Activated T-helper 1 cell treated with anti-CD3 and anti-CD28 coated beads, Interleukin-2, amount 50 U/mL, for 16 hours (primary cell): ENCODE measurements at places on chromosomes 11 and 22.

GRCh38 chr11:45323601-45324249 is 37.6 kb upstream of the SYT13 start:
- no peak for DNase-seq

DNA sequence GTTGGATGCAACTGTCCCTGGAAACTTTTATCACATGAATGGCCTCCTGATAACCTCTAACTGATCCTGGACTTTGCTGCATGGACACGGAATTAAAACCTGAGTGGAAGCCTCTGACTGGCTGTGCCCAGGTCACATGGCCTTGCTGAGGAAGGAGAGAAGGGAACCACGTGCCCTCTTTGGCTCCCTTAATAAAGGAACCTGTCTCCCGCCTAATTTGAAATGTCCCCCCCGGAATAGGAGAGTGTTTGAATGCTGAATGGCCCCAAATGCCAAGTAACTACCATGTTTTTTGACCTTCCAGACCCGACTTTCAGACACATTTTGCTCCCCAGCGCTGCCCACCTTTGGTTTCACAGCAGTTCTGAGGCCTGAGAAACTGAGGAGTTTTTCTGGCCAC is 76.9 kb downstream of the ADAMTS15 start:
- DNase-seq = no peak

DNA sequence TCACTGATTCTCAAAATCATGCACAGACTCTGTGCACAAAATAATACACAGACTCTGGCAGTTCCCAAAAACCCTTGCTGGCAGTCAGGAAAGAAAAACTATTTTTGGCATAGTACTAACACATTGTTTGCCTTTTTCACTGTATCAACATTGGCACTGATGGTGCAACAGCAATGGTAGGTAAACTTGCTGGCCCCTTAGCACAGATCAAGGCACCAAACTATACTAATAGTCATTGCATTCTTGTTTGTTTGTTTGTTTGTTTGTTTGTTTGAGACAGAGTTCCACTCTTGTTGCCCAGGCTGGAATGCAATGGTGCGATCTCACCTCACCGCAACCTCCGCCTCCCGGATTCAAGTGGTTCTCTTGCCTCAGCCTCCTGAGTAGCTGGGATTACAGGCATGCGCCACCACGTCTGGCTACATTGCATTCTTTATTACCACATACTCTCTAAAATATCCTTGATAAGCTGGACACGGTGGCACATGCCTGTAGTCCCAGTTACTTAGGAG is 81.0 kb upstream of the SLC6A5 start:
- DNase-seq = no peak

- no peak for DNase-seq
Observed at GRCh38 chr11:134658481-134659225, 246.6 kb upstream of the B3GAT1 start.

DNA sequence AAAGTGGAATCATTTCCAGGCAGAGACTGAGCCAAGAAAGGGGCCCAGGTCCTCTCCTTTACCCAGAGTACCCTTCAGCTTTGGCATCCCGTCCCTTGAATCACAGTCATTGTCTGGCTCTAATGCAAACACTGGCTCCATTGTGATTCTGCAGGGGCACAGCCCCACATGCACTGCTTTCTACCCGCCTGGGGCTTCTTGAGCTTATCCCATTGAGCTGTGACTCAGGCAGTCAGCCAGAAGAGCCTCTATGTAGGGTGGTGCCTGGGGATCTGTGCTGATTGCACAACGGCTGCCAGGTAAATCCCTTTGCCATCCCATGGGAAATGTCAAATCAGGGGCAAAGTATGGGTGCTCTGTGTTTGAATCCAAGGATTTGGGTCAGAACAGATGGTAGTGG is 88.9 kb downstream of the RASSF10 start:
- DNase-seq = no peak

GRCh38 chr22:31750365-31751284 is 693 bp upstream of the PRR14L start:
- no peak for DNase-seq

DNA sequence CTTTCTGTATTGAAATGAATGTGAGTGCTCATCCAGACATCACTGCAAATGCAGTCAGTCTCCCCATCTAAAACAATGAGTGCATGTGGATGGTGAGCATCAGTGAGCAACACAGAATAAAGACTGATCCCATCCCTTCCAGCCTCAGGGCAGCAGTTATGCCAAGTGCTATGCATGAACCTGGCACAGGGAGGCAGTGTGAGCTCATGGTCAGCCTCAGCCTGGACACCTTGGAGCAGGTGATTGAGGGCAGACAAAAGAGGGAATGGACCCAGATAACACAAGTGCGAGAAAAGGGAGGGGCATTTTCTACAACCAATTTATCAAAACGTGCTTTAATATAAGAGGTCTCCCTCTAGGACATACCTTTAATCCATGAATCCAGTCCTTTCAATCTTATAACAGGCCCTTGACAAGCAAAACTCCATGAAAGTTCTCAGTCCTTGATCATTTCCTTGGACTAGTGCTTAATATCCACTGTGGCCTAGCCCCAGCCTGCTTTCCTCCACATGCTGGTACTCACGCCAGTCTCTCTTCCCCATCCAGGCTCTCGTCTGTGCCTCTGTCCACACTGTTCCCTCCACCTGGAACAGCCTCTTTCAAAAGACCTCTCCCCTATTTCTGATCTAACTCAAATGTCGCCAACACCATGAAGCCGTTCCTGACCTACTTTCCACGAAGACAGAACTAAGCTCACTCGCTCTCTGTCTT is 50.5 kb upstream of the LRRC55 start:
- no peak for DNase-seq

GRCh38 chr11:117376517-117376916 is 48.9 kb downstream of the CEP164 start:
- no peak for DNase-seq

DNA sequence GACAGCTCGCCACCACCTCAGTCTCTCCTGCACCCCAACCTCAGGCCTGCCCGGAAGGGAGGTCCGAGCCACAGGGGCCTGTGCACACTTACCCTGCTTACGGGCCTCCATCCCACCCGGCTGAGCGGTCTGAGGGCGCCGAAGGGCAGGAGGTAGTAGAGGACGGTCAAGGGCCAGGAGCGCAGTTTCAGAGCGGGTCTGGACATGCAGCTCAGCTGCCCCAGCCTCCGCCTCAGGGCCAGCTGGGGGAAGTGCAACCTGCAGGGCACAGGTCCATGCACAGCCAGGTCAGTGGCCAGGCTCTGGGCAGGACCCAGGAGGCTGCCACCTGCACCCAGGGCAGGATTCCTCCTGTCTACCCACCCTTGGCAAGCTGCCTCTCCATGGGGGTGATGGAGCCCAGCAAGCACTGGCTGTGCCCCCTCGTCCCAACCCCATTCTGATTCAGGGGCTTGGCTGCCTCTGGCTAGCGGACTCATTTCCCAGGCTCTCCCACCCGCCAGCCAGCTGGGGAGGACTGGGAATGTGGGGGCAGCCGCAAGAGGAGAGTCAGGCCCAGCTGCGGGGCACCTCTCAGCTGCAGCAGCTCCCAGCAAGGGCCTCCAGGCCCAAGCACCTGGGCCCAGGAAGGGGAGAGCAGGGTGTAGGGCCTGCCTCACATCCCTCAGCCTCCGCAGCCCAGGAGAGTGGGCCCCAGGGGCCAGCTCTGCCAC is 38.3 kb downstream of the PISD start:
- no peak for DNase-seq

- DNase-seq = no peak
Observed at GRCh38 chr11:24084956-24085355, 411.9 kb upstream of the LUZP2 start.

DNA sequence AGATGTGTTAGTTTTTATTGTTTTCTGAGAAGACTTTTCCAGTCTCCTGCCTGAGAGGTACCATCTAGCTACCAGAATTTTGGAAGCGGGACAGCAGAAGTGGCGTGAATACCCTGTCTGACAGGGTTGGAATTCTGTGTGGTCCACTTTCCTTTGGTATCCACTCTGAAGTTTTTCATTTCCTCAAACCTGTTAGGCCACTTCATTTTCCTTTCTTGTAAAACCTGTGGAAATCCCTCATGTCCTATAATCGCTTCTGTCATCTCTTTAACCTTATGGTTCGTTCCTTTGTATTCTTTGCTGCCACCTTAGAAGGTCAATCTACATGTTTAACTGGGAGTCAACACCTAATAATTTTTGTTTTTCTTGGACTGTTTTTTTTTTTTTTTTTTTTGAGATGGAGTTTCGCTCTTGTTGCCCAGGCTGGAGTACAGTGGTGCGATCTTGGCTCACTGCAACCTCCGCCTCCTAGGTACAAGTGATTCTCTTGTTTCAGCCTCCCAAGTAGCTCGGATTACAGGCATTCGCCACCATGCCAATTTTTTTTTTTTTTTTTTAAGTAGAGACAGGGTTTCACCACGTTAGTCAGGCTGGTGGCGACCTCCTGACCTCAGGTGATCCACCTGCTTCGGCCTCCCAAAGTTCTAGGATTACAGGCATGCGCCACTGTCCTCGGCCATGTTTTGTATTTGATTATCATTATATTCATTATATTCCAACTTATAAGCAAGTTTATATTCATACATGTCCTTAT is 7.1 kb downstream of the SFI1 start:
- no peak for DNase-seq

DNA sequence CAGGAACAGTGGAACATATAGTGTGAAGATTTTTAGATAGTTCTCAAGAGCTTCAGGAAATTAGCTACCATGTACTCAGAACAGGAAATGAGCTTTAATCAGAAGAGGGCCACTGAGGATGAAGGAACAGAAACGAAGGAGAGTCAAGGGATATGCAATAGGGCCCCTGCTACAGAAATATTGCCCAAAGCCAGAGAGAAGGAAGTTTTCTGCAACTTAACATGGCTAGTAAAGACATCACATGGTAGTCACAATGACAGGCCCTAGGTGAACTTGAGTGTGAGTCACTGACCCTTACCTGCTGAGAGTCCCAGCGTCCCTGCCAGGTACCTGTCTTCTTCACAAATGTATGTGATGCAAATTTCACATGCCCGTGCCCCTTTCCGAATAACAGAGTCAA is 25.2 kb upstream of the CARD16 start:
- DNase-seq = no peak
